Right hindlimb (tissue), 1 donor: ENCODE measurements at places on chromosomes 12 and 14.

GRCh38 chr14:50750323-50750722 lies 80.6 kb downstream of the NIN start:
- no peak for DNase-seq

DNA sequence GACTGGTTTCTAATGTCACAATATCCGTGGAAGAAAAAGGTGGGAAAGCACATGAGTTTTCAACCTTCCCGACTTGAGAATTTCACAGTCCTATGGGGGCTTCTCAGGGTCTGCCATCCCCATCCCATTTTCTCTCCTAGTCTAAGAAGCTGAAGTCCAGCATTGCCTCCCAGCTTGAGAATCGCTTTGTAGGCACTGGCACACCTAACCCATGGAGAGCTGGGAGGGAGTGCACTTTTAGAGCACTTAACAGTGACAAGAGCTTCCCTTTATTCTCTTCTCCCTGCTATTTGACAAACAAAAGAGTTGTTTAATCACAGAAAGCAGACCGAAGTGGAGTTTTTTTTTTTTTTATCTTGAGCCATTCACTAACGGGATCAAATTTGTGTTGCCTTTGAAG lies 22.8 kb upstream of the SRRM4 start:
- no peak for DNase-seq

GRCh38 chr12:4015225-4016091 lies 142.3 kb upstream of the PARP11 start:
- no peak for DNase-seq

- no peak for DNase-seq
These were observed 21.1 kb upstream of the AKAP6 start for GRCh38 chr14:32307881-32308582.

- DNase-seq, result no peak
These were observed 100.7 kb downstream of the TSPAN9 start for GRCh38 chr12:3177778-3178425.

- no peak for DNase-seq
These were observed 4.1 kb downstream of the NFYB start for GRCh38 chr12:104133866-104134265.

DNA sequence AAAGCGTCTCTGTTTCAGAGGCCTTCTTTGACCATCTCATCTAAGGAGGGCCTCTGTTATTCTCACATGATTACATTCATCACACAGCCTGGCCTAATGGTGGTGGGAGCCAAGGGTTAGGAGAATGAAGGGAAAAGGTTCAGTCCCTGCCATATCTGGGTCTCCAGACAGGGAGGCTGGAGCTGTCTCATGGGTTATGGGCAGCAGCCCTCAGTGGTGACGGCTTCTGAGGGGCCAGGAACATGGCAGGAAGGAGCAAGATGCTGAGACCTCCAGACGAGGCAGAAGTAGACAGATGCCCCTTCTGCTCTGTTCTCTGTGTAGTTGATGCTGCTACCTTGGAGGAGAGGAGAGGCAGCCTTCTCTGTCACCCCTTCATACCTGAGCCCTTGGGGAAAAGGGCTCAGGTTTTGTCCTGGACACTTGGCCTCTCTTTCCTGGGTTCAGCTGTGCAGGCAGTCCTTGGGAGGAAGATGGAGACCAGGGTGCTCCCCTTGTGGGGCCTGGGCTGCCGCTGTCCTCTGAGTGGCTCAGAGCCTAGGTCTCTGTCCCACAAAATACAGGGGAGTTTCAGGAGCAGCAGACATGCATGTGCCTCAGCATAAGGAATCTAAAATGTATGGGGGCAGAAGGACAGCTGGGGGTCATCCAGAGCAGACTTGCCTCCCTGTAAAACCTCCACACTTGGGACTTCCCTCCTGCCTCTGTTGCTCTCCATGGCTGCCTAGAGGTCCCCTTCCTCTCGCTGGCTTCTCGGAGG lies 3.6 kb downstream of the IFI27L2 start:
- no peak for DNase-seq

DNA sequence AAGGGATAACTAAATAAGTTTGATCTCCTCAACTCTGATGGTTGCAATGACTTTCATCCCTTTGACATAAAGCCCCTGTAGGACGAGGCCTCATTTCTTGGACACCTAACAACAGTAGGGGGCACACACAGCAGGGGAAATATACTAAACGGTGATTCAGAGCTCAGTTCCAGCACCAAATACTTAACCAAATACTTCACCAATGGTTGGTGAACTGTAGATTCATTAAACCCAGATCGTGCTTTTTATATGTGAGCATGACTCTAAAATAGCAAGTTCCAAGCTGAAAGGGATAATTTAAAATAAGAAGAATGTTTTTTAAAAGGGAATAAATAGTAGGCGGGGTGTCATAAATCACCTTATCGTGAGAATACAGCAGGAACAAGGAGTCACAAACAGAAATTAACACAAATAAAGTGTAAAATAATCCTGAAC lies 53.2 kb downstream of the ATG2B start:
- no peak for DNase-seq

DNA sequence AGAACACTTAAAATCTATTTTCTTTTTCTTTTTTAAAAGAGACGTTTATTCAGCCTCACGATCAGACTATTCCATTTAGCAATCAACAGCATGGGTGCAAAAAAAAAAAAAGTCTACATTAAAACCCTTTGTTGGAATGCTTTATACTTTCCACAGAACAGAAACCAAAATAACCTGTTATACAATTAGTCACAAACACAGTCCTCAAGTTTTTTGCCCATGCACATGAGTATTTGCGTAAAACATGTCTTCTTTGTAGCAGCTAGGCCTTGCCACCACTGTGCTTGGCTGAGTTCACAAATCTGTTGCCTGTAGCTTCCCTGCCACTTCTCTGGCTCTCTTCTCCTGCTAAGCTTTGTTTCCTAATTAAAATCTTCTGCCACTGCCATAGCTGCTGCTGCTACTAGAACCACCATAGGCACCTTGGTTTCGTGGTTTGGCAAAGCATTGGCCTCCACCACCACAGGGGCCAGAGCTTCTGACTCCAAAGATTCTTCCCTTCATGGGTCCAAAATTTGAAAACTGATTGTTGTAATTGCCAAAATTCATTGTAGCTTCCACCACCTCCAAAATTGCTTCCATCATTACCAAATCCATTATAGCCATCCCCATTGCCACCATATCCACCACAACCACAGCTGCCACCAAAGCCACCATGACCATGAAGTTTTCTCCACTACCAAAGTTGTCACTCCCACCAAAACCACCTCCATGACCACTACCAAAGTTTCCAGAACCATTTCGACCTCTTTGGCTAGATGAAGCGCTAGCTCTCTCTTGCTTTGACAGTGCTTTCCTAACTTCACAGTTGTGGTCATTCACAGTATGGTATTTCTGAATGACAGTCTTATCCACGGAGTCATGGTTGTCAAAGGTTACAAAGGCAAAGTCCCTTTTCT lies 38.1 kb downstream of the KLRG1 start:
- no peak for DNase-seq

DNA sequence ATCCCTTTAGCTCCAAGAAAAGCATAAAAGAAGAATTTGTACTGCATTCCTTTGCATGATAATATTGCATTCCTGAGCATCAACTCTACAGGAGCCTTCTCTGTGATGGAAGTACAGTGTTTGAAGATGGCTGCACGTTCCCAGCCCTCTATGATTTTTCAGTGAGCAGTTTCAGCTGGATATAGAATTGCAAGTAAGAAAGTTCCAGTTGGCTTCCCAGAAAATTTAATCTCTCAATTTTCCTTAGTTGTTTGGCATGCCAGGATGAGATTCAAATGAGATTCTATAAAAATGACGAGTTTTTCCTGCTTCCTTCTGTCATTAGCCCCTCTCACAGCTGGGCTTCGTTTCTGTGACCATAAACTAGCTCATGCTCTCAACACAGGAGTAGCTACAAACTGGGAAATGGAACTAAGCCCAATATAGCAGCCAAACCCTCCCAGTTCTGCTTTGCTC lies 109.9 kb downstream of the TTC8 start:
- DNase-seq, result peak; percentile 55

GRCh38 chr12:58309806-58310205 lies 368.4 kb downstream of the ATP23 start:
- no peak for DNase-seq

- DNase-seq, result no peak
These were observed 192.6 kb upstream of the BCL2L14 start for GRCh38 chr12:11877869-11878780.

GRCh38 chr14:67851785-67852410 lies 32.3 kb downstream of the RAD51B start:
- peak; percentile 35 for DNase-seq

GRCh38 chr14:99380402-99380801 lies 100.3 kb downstream of the SETD3 start:
- no peak for DNase-seq

DNA sequence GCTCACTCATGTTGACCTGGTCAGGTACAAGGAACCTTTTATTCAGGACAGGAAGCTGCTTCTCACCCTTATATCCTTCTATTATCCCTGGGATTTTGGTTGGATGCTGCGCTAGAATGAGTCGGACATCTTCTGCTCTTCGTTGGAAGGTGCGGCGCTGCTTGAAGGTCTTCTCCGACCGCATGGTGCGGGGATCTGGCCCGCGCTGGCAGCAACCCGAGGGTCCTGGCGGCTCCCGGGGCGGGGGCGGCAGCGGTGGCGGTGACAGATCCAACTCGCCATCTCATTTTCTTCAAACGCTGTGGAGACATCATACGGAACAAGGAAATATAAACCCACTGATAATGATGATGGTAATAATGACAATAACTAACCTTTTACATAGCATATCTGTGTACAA lies 126.3 kb downstream of the ATXN7L3B start:
- DNase-seq, result no peak

- no peak for DNase-seq
These were observed 1092.1 kb upstream of the TMEM132C start for GRCh38 chr12:127174881-127175280.
